Stimulated activated CD4-positive, alpha-beta T cell treated with anti-CD3 and anti-CD28 coated beads, Interleukin-4, amount 100 ng/mL, for 48 hours (primary cell): ENCODE measurements at places on chromosomes 7 and 10.
A peak's percentile ranks its signal among the peaks of the same experiment; 100 is the strongest.

GRCh38 chr10:27637601-27638000 lies 108.0 kb downstream of the MKX start:
- DNase-seq: no peak

DNA sequence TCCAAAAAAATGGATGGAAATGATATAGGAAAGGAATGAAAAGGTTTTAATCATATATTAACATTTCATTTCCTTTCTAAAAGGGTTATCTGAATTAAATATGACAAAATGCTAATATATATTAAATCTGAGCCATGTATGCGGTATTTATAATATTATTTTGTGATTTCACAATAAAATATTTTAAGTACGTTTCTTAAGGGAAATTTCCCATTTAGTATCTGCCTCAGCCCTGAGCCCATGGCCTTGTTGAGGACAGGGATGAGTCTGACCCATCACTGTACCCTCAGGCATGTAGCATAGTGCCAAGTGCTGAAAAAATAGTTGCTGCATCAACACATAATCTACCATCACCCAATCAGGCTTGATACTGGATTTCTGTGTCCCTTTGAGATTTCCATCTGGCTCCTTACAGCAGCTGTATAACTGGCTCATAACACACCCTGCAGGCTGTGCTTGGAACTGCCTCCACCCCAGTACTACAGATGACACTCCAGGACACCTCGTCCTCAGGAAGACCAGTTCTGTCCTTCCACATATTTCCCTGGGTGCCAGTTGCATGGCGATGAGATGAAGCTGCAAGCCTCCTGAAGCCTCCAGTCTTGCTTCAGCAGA lies 59.4 kb upstream of the ASAH2 start:
- peak; percentile 30 for DNase-seq

DNA sequence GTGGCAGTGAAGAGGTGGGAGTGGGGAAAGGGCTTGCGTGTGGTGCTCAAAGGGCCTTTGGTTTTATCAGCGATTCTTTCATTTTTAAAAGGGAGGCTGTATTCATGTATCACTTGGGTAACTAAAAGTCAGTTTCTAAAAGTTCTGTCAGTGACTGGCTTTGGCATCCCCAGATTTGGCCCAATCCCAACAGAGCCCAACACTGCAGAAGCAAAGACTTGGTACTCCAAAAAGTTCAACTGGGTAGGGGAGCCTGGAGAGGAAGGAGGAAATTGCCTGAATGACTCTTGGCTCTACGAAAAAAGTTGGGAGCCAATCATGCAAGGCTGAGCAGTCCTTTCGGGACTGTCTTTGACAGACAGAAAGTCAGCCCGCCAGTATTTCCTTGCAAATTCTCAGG lies 54.5 kb upstream of the COL13A1 start:
- DNase-seq: no peak

GRCh38 chr7:54664235-54665228 lies 94.5 kb downstream of the SEC61G start:
- DNase-seq: no peak

DNA sequence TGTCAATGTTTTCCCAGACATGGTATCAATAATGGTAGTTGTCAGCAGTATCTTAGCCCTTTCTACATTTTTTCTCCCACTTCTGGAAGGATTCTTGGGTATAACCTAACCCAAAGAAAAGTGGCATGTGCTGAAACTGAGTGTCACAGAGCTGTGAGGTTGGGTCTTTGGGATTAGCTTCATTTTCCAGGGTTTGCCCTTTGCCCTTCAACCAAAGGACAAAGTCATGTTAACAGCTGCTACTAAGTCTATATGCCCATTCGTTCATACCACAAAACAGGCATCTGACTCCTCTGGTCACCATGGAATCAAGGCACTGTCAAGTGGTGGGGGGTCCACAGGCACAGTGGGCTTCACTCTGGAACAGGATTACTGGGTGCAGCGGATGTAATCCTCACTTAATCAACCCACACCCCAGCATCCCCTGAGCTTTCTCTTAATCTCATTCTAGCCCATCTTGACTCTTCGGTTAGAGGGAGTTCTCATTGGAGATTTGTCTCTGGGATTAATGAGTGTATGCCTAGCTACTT lies 29.1 kb downstream of the CTAGE6 start:
- DNase-seq: no peak

DNA sequence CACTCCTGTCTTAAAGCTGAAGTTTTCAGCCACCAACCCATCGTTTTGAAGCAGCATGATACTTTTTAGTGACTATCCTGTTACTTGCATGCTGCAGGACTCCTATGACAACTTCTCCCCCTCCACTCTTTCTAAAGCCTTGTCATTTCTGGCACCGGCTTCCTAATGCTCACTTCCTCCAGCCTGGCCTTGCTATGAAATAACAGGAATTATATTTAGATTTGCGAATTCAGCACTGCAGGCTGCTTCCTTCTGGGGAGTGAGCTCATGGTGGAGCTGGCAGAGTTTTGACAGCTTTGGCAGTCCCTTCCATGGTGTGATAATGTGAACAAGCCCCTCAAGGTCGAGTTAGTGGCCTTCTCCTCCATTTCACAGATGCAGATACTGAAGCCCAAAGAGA lies 13.4 kb downstream of the BLNK start:
- no peak for DNase-seq

- DNase-seq: no peak
Observed at GRCh38 chr10:118394301-118395200, 52.4 kb upstream of the FAM204A start.

DNA sequence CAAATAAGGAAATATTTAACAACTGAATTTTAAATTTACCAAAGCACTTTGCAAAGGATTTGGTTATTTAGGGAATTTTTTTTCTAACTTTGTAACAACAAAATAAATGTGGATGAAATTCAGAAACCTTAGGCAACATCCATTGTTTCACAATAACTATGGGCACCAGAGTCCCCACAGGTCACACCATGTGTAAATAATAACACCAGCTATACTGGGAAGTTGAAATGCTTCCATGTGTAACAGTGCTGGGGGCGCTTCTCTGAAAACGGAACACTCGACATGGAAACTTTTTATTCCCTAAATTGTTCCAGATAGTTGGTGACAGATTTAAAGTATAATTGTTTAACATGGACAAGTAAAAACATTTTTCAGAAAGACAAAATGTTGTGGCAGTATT lies 818.6 kb downstream of the TNS3 start:
- DNase-seq: no peak

DNA sequence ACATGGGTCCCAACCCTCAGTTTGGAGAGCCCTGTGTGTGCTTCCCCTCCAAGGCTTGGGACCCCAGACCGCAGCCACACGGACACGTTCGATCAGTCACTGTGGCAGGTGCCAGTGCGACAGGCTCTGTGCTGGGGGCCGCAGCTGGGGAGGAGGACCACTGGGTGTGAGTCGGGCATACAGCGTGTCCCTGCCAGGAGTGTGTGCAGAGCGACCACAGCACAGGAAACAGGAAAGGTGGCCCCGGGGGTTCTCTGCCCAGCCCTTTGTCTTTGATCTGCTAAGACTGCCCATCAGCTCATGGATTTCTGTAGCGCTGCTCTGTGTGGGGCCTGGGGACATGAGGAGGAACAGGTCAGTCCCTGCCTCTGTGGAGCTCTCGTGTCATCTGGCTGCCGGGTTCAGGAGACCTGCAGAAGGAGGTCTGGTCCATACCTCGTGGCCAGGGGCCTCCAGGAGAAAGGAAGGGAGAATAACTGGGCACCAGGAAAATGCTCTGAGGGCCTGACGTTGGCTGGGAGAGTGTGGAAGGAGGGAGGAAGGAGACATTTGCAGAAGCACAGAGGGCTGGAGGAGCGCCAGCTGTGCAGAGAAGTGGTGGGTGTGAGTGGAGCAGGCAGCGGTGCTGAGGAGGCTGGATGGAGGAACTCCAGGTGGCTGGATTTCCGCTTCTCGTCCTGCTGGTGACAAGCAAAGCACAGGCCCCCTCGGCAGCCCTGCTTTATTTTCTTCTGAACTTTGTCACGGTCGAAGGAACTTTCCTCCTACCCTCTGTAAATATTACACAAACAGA lies 4.1 kb downstream of the NUDT1 start:
- no peak for DNase-seq

DNA sequence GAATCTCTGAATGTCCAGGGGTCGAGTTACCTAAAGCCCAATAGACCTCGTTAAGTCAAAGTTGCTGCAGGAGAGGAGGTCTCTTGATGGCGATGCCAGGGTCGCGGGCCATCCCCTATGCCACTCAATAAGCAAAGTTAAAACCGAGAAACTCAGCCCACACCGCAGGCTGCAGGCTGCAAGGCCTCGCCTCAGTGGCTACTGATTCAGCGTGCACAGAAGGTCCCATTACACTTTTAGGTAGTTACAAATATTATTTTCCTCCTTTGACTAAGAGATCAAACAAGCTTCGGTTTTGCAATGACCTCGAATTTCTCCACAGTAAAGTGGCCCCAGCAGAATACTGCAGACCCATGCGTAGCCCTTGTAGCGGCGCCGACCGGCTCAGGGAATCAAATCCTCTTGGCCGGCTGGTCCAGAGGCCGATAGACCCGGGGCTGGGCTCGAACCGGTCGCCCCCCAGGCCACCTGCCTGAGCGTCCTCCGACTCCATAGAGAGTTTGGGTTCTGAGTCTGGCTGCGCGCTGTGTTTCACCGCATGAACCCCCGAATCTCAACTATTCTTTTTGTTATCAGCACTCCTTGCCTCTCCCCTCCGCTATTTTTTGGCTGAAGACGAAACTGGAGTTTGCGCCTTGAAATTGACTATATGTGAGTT lies 2.3 kb downstream of the C1QL3 start:
- DNase-seq: no peak

DNA sequence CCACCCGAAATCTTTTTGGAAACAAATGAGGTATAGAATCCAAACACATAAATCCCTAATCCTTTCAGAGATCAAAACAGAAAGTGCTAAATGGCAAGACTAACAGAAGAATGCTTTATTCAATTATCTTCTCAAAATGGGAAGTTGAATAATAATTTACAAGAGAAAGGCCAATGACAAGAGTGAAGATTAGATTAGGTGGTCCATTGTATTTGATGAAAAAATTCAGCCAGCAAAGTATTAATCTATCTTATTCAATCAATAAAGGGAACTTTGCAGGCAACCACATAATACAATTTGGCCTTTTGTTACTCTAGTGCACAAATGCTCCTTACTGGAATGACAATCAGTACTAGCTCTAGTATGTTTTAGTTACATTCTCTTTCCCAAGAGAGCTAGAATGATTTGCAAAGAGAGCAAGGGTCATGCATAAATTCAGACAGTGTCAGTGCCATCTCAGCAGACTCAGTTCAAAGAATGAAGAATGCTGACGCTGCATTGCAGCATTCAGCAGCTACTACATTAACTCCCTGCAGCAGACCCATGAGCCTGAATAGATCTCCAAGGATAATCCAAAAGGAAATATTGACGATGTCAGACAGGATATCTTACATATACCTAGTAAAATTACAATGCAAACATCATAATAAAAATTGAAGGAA lies 131.8 kb downstream of the ANK3 start:
- no peak for DNase-seq

DNA sequence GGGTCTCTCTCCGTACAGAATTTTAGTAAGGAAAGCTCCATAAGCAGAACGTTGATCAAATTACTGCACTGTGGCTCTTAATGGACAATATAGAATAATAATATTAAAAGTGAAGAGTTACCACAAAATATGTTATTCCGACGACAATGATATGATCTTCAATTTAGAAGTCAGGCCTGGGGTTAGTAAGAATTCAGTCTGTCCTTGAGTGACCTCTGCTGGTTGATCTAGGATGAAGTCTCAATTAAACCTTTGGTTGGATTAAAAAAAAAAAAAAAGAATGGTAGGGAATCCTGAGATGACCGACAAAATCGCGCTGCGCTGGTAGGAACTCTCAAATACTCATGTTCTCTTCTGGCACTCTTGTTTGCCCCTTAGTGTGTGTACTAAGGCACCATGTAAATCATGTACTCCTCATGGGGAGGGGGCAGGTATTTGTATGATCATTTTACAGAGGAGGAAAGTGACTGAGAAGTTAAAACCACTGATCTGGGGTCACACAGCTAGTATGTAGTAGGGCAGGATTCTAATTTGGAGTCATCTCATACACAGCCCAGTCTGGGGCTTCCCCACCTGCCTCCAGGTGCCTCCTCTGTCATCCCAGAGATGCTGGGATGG lies 161.3 kb upstream of the NPVF start:
- DNase-seq: no peak

DNA sequence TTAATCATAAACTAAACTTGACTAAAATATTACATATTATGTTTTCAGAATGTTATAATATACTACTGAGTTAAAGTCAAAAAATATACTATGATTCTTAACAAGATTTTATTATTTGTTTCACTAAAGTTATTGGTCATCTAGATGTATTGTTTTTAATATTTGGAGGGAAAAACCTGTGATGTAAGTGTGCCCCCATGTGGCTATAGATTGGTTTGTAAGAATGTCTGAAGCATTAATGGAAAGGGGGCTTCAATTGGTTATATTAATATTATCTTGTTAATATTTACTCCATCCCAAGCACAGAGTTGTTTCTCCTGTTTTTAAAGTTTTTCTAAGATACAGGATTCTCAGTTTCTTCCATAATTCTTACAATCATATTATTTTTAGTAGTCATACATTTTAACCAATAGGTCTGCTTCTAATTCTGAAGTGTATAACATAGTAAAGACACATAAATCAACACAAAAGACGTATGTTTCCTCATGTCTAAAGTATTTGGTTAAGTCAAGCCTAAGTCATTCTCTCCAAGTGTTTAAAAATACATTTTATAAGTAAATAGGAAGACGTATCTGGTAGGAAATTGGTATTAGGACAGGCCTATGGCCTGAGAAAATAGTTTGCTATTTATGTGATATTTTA lies 58.0 kb downstream of the GNAT3 start:
- no peak for DNase-seq

DNA sequence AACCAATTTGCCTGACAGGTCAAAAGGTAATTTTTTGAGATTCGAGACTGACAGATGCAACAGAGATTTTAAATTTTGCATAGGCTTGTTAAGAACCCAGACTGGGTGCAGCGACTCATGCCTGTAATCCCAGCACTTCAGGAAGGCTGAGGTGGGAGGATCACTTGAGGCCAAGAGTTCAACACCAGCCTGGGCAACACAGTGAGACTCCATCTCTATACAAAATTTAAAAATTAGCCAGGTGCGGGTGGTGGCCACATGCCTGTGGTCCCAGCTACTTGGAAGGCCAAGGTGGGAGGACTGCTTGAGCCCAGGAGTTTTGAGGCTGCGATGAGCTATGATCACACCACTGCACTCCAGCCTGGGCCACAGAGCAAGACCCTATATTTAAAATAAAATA lies 34.6 kb downstream of the AMZ1 start:
- DNase-seq: no peak

- DNase-seq: no peak
Observed at GRCh38 chr7:114787556-114787955, 134.3 kb upstream of the MDFIC start.

- DNase-seq: no peak
Observed at GRCh38 chr7:117190104-117190503, 132.8 kb downstream of the WNT2 start.

DNA sequence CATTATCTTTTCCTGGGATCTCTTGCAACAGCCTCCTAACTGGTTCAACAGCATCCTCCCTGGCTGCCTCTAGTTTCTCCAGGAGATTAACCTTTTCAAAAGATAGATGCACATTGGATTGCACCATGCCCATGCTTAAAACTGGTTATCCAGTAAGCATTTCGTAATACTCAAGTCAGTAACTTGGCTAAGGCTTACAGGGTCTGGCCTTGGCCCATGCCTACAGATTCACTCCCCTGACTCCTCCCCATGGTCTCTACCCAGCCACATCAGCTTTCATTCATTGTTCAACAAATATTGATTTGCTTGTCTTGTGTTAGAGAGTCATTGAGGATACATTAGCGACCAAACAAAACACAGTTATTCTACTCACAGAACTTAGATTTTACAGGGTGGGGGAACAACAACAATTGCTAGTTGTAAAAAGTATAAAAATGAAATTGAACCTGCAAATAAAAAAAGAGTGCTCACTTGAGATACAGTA lies 1.8 kb upstream of the KIF20B start:
- DNase-seq: no peak
